ENCODE measurements at places on chromosomes 12 and 14.

GRCh38 chr12:40917561-40917960 is 225.3 kb downstream of the CNTN1 start:
- DNase-seq: no peak

- no peak for DNase-seq
Observed at GRCh38 chr14:88590173-88590572, 27.3 kb downstream of the ZC3H14 start.

GRCh38 chr12:20426191-20426590 is 57.9 kb downstream of the PDE3A start:
- no peak for DNase-seq

DNA sequence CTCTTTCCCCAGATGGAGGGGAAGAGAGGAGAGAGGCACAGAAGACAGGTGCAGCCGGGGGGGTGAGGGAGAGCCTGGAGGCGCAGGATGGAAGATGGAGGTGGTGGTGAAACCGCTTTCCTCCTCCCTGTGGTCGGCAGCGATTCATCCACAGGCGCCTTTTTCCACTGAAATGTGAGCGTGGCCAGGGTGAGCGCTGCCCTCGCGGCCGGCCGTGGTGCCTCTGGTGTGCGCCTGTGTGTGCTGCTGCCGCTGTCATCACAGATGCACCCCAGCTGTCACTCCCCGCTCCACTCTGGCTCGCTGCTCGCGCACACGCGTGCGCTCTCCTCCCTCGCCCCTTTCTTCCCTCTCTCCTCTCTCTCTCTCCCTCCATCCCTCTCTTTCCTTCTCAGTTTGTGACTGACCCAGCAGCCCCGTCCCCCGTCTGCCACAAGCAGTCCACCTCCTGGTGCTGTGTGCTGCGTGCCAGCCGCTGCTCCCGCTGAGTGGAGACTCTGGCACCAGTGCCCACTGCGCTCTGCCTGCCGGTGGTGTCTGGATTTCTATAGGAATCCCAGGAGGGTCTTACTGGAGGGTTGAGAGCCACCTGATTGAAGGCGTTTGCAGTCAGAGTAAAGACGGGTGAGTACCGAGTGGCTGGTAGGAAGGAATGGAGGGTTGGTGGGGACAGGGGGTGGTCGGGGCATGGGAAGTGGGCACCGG is at the start of gene LRTM2:
Gene LRTM2, plus strand, starts transcription at position 375 of the 705 bp plus-strand sequence. CDS start 7,584 bp downstream, outside the sequence.
- DNase-seq: no peak

DNA sequence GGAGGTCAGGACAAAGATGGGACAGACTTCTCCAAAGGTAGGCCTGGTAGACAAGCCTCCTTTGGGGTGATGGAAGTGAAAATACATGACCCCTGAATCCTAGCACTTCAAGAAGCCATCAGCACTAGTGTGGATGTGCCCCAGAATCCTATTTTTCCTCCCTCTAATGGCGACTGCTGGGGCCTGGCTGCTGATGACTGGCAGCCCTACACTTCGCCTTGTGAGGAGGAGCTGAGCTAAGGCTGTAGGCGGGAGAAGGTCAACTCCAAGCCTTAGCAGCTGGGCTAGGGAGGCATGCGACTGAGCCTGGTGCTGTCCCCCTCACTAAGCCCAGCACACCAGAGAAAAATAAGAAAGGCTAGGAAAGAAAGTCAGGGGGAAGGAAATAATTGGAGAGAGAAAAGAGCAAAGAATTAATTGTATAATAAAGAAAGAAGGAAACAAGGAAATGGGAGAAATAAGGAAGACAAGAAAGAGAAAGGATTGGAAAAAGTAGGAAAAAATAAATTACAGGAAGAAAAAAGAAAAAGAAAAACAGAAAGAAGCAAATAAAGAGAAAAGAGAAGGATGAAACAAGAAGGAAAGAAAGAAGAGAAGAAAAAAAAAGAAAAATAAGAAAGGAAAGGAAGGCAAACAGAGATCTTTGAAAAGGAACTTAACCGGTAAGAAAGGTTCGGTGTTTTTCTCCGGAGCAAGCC is 4.7 kb upstream of the HOXC10 start:
- no peak for DNase-seq

- no peak for DNase-seq
Observed at GRCh38 chr12:129901254-129901653, 2.6 kb downstream of the TMEM132D start.

- DNase-seq: no peak
Observed at GRCh38 chr14:51724650-51725049, 72.9 kb downstream of the FRMD6 start.

GRCh38 chr12:50257236-50258166 is 25.8 kb downstream of the LIMA1 start:
- no peak for DNase-seq

- DNase-seq: no peak
Observed at GRCh38 chr12:87382959-87383566, 646.1 kb downstream of the C12orf50 start.

GRCh38 chr12:7099290-7099996 is 7.2 kb upstream of the C1R start:
- no peak for DNase-seq

DNA sequence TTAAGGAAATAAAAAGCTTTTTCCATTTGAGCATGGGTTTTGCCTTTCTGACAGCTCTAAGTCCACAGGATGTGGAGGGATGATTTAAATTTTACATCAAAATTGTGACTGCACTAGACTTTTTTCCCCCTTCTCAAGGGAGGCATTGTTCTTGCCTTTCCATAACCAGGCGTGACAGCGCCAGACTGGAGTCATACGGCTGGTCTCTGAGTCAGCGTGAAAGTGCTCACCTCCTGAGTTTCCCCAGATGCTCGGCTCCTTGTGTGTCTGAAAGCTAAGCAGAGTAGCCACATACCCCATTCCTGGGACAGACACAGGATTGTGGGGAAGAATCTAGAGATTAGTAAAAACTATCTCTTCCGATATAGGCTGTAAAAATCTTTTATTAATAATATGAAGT is 43.1 kb downstream of the SOX5 start:
- DNase-seq: no peak

All from DMS79 (cell line).